Occipital lobe (tissue), 3 donors: ENCODE measurements at places on chromosomes 5 and 9. TPM values are rescaled to one million over a fixed set of nuclear protein-coding genes. Genes with fewer than 3 reads are reported as not detected.

Gene PCDH12
- 2.8 TPM for total RNA-seq

Gene HABP4
- total RNA-seq = 10.5 TPM

Gene DMRT3
- total RNA-seq = 0.16 TPM

- DNase-seq = no peak
Observed at GRCh38 chr9:79644601-79645000, 72.8 kb downstream of the TLE4 start.

GRCh38 chr5:174527916-174528540, 196.4 kb upstream of the MSX2 start:
- no peak for DNase-seq

DNA sequence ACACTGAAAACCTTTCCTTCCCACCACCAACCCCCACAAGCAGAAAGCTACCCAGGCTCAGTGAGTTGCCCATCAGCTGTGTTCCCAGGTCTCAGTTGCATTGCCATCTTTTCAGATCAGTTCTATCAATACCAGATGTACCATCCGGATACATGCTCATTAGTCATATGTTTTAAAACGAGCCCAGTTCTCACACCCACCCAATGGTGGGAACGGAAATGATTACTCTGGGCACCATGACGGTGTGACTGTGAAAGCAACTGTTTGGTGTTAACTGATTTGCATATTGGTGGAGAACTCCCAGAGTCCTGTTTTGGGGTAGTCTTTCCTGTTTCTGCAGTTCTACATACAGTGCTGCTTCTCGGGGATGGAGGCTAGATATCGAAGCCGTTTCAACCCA, 212.3 kb downstream of the TRIM36 start:
- peak; percentile 34 for DNase-seq

DNA sequence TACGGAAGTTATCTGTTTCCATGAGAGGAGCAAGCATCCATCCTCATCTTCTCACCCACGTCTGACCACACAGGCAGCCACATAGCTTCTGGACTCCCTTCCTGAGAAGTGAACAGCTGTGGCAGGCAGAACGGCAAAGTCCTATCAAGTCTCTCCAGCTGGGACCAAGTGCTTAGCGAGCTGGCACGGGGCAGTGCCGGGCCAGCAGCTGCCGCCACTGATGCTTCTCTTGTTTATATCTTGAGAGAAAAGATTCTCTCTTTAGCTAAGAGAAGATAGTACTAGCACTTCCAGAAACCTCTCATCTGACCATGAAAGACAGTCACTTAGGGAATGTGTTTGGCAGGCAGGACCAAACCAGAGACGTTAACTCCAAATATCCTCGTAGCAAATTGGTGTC, 37.2 kb downstream of the PLAC8L1 start:
- peak; percentile 19 for DNase-seq

- no peak for DNase-seq
Observed at GRCh38 chr5:148976569-148977381, 86.1 kb downstream of the SH3TC2 start.
